ENCODE measurements at places on chromosomes 3 and 15.

- no peak for DNase-seq
Observed at GRCh38 chr3:197485143-197485542, 70.6 kb downstream of the BDH1 start.

DNA sequence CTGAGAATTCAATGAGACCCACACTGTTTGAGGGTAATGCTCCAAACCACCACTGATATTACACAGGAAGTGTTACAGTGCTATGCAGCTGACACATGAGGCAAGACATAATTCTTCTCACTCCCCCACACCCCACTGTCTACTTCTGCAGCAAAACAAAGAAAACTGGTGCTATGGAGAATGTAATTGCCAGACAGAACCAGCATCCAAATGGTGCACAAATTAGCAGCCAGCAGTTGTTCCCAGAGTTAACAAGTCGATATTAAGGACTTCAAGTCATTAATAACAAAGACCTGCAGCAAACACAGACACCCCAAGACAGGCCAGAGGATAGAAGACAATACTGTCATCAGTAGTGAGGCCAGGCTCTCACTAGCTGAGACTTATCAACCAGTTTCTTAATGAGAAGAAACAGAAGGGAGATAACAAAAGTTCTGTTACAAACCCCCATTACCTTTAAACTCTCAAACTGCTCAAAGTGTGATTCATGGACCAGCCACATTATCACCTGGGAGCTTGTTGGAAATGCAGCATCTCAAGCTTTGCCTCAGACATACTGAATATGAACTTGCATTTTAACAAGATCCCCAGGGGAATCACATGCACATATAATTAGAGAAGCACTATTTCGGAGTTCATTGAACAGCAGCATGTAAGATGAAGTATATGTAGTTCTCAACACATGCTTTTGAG, 58.7 kb upstream of the FNDC3B start:
- DNase-seq = no peak

DNA sequence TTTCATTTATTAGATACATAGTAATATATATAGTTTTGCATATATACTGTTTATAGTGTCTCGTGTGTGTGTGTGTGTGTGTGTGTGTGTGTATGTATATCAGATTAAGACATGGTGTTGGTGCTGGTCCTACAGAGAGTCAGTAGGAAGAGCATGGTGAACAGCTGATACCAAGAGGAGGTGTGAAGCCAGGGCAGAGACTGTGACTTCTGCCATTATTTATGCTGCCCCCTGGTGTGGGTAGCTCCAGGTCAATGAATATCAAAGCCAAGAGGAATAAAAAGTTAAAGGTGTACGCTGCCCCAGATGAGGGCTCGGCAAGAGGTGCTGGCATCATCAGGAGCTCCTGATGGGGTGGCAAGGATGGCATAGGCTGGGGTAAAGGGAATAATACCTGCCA, 299.5 kb upstream of the RASGRP1 start:
- no peak for DNase-seq

- no peak for DNase-seq
Observed at GRCh38 chr3:160768918-160769317, 12.9 kb downstream of the PPM1L start.

GRCh38 chr3:114697401-114697800, 403.6 kb downstream of the TIGIT start:
- no peak for DNase-seq

GRCh38 chr3:104519068-104519467, 847.6 kb upstream of the ALCAM start:
- DNase-seq = no peak

- no peak for DNase-seq
Observed at GRCh38 chr3:119015942-119016341, 18.7 kb downstream of the IGSF11 start.

DNA sequence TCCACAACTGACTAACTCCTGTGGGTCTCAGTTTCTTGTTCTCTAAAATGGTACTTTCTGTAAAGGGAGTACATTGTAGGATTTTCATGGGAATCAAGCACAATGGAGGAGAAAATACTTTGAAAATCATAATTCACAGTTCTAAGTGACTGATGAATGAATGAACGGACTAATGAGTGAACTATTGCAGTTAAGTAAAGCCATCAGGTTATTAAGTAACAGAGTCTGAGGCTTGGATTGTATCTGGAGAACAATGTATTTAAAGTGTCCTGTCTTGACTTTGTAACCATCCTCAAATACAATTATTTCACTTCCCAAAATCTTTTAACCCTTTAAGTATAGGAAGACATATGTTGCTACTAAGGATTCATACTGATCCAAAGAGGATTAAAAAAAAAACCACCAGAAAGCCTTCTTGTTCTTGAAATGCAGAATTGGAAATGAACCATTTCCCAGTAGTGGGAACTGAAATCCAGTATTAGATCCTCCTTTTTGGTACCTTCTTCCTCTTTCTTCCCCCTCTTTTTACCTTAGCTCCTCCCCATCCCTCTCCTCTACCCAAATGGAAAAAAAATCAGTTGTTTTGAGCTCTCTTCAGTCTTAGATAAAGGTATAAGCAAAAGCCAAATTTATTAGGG, 13.2 kb upstream of the BCL6 start:
- DNase-seq = no peak

- DNase-seq = no peak
Observed at GRCh38 chr15:98958918-98959639, 48.5 kb downstream of the PGPEP1L start.

- DNase-seq = no peak
Observed at GRCh38 chr3:78268716-78269668, 1229.1 kb downstream of the ROBO2 start.

DNA sequence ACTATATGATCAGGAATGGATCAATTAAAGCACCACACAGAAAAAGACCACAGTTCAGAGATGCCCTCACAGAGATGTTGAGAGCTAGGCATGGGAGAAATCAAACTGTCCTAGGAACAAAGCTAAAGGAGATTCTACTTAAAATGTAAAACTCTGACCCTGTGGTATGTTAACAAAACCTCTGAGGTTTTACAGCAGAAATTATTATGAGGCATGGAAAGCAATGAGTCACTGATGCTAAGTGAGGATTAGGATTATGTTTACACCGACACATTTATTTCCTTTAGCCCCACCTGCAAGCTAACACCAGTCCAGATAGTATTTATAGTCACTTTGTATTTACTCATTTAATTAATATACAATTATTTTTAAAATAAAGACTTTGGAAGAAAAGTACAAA, 1242.2 kb downstream of the OTOL1 start:
- no peak for DNase-seq

DNA sequence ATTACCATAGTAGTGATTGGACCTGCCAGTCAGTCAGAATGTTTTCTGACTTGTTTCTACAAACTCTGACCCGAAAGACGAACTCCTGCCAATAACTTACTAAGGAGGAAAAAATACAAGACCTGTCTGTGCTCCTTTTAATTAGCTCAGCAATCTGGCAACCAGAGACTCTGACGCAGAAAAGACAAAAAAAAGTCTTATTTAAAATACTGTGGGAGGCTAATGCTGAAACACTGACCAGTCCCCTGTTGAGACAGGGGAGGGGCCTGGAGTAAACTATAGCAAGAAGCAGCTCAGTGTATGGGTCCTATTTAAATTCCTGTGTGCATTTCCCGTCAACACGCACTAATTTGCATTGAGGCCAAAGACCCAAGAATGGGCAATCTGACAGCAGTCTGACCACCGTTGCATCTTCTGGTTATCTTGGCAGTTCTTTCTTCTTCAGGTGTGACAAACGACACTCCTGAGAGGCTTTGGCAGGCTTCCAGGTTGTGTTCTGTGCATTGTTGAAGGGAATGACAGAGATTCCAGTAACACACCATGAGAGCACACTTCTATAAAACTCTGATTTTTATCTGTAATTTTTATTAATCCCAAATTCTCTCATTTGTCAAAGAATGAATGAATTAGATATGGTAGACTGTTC, 1114.3 kb downstream of the IGSF11 start:
- DNase-seq = no peak

- no peak for DNase-seq
Observed at GRCh38 chr3:120418866-120419490, 31.8 kb downstream of the FSTL1 start.

GRCh38 chr15:39350785-39351184, 230.1 kb upstream of the THBS1 start:
- no peak for DNase-seq

GRCh38 chr15:65790694-65791334, 1.3 kb downstream of the DENND4A start:
- no peak for DNase-seq

DNA sequence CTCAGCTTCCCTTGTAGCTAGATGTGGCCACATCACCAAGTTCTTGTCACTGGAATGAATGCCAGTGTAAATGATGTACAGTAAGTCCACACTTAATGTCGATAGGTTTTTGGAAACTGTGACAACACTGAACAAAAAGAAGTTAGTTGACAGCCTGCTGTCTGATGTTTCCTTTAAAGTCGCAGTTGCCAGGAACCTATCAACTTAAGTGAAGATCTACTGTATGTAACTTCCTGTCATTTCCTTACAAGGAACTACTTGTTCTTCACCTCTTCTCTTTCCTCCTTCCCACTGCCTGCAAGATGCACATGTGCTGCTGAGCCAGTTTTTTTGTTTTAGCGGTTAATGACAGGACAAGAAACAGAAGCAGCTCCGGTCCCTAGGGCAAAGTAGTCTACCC, 44.6 kb downstream of the HDGFL3 start:
- no peak for DNase-seq

- no peak for DNase-seq
Observed at GRCh38 chr15:96052572-96053030, 277.9 kb upstream of the NR2F2 start.

GRCh38 chr15:79065706-79066376, 24.7 kb downstream of the RASGRF1 start:
- no peak for DNase-seq

DNA sequence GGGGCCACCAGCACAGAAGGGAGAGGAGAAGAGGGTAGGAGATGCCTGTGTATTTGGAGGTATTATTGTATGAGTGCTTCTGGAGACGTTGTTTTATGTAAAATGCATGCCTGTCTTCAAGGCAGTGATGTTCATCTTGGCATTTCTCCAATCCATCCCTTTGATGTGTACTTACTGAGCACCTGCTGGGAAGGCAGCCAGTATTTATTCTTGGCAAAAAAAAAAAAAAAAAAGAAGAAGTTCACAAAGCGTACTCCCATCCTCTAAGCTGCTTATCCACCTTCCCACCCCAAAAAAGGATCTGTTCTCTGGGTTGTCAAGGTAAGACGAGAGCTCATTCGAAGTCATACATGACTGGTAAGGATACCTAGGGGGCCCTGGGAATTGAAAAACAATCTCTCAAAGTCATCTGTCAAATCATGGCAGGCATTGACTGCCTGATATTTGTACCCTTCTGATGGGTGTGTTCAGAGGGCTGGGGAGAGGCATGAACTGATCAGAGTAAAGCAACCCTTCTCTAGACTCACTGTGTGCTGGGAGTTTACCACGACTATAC, 30.0 kb upstream of the SLC6A1 start:
- no peak for DNase-seq

DNA sequence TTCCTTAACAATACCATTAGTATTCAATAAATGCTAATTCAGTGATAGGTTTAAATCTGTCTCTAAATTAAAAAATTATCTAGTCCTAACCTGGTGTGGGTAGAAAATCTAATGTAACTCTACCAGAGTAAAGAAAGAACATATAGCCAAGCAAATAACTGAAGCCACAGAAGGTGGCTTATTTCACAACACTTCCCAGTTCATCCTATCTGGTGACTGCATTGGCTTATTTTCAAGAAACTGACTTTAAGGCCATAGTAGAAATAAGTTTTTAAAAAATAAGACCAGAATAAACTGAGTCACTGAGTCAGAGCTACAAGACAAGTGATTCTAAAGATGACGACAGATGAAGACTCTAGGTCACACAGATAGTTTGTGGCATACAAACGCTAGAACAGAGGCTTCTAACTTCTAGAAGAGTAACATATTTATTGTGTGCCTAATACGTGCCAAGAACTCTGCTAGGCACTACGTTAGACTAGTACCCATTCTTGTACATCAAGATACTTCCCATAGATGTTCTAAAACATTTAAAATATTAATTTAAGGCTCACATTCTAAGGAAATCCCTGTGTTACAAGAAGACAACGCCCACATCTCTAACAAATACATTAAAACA, 25.9 kb downstream of the TMCC1 start:
- DNase-seq = no peak

DNA sequence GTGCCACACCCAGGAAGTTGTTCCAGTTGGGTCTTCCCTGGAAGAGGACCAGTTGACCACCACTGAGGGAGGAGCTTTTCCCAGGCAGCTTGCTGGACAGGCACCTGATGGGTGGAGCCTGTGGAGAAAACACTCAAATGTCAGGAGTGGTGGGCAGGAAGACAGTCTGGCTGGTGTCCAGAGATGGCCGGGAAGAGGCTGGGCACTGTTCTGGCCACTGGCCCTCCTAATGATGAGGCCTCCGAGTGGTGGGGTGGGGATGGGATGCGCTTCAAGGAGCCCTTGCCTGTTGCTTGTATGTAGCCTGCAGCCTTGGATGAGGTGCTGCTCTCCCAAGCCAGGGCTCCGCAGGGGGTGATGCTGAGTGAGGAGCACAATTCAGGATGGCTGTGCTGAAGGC, 12.3 kb downstream of the PLEKHO2 start:
- no peak for DNase-seq

Data from AG09319 (cell line).